ENCODE measurements at places on chromosomes 16 and 17.

DNA sequence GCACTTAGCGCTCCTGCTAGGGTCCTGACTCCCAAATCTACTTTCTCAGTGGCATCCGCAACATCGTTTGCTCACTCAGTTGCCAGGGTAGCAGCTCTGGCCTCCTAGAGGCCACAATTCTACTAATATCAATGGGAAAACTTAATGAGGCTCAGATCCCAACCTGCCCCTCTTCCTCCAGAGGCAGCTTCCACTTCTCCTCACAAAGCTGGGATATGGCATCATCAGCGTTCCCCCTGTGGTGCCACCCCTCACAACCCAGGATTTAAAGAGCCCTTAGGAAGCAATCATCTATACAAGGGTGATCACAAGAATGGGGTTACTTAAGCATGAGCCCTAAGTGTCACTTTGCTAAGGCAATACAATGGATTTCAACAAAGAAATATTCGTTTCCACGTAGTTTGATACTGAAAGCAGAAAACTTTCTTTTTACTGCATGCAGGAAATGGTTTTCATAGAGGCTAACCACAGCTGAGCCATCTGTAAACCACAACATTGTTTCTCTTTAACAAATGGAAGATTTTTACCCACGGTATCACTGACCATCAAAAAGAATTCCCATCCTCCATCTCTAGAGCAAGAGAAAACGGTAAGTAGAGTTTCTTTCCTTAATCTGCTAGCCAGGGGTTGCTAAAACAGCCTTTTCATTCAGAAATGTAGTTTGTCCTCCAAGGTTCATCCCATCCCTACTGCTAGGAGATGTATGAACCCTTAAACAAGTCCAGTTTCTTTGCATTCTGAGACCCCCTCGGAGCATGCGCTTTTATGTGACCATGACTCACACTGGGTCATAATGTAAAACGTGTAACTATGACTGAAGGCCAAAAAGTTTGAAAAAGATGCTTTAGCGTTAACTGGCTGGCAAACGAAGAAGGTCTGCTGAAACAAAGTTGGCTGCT, 68.3 kb upstream of the BCAR1 start:
- DNase-seq, result no peak

DNA sequence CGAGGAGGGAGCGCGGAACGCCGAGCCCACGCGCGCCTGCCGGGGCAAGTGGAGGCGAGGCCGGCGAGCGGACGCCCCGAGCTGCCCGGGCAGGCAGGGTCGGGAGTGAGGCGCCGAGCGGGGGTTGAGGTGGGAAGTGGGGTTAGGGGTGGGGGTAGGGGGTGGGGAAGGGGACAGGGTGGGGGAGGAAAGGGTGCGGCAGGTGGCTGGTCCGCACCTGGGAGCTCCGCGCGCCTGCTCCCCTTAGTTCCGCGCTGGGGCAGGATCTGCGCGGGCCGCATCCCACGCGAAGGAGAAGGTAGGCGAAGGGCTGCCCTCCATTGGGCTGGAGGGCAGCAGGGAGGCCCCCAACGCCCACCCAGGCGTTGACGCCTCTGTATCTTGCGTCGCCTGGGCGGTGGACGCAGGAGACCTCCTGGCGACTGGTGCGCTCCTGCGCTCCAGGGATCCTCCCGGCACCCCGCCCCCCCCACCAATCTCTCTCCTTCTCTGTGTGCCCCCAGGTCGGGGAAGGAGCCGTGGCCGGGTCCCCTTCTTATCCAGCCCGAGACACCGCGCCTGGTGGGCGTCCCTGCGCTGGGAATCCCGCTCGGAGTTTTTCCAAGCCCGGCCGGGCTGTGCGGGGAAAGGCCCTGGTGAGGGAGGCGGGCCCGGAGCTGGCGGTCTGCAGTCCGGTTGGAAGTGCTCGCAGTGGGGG, 51.3 kb upstream of the AMZ2 start:
- peak; percentile 56 for DNase-seq

GRCh38 chr17:12545877-12546513, 119.7 kb upstream of the MYOCD start:
- no peak for DNase-seq

- no peak for DNase-seq
Observed at GRCh38 chr16:75343286-75343685, 90.0 kb downstream of the CFDP1 start.

- no peak for DNase-seq
Observed at GRCh38 chr16:57825298-57826044, 23.2 kb upstream of the KIFC3 start.

DNA sequence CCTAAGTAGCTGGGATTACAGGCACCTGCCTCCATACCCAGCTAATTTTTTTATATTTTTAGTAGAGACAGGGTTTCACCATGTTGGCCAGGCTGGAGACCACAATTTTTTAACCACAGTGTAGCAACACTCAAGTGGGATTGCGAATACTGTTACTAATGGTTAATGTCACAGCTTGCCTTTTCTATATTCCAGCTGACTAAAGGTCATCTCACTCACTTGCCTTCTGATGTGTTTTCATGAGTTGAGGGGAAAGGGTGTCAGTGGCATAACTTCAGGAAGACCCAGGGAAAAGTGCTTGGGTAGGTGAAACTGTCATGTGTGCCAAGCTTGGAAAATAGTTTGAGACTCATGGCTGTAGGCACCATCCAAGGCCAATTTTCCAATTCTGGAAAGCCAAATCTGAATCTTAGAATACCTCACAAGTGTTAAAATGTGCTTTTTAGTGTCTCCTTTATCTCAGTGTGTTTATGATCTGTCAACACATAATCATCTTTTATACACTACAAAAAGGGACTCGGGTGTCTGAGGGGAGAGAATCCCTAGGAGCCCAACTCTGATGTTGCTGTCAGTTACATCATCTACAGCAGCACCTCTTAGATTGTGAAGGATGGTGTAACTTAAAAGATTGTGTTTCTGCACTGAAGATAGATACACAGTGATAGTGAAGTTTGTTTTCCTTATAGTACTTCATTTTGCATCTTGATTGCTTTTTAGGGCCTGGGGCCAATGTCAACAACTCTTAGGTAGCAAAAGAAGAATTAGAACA, 27.1 kb downstream of the OGFOD1 start:
- DNase-seq, result no peak

DNA sequence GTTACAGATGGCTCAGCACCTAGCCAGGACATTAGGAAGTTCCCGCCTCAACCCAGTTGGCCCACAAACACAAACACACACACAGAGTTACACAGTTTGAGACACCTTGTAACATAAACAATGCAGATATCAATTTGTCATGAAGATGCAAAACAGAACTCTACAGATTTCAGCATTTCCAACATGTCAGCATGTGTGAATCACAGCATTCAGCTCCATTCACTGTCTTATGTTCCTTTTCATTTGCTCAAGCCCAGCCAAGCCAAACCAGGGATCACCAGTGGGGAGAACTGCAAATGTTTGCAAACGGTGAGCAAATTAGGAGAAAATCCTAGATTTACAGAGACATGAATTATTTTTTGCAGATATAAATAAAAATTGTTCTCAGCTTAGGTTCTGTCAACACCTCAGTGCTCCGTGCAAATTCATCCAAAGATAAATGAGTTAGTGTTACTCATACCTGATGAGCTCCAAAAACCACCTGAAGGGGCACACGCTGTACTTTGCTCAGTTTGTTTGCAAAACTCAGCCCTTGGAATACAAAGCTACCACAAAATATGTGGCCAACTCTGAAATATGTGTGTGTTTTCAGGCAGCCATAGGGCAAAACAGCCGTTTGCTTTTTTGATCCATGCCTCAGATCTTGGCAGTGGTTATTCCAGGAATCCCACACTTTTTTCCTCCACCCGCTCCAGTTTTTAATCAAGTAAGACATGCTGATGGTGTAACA, 16.3 kb upstream of the COX10 start:
- DNase-seq, result no peak

Measured in glutamatergic neuron (in vitro differentiated cells).